ENCODE measurements at places on chromosomes 5 and 9.

GRCh38 chr5:153742060-153742459, 251.6 kb downstream of the GRIA1 start:
- no peak for DNase-seq

GRCh38 chr5:178423431-178423830, 166.8 kb downstream of the COL23A1 start:
- DNase-seq: no peak

DNA sequence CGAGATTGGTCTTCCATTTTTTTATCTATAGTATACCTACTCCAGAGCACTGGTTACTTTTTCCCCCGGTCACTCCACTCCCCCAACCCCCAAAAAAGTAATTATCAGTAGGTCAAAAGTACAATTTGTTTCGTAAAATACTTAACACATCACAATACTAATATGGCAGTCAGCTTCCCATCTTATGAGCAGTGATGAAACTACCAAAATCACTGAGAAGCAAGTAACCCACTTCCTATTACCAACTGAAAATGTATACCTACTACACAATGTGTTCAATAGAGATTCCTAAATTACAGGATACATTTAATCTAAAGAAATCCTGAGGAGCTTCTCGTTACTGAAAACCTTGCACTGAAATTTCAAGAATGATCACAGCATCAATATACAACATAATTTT, 1.9 kb downstream of the CERT1 start:
- DNase-seq: no peak

DNA sequence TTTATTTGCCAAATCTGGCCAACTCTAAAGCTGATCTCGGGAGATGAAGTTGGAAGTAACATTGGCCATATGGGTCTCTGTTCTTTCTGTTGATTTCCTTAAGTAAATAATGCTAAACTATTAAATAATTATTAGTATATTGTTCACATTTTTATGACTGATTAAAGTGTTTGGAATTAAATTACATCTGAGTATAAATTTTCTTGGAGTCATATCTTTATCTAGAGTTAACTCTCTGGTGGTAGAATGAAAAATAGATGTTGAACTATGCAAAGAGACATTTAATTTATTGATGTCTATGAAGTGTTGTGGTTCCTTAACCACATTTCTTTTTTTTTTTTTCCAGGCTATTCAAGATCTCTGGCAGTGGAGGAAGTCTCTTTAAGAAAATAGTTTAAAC, 9.3 kb upstream of the FGF18 start:
- no peak for DNase-seq

DNA sequence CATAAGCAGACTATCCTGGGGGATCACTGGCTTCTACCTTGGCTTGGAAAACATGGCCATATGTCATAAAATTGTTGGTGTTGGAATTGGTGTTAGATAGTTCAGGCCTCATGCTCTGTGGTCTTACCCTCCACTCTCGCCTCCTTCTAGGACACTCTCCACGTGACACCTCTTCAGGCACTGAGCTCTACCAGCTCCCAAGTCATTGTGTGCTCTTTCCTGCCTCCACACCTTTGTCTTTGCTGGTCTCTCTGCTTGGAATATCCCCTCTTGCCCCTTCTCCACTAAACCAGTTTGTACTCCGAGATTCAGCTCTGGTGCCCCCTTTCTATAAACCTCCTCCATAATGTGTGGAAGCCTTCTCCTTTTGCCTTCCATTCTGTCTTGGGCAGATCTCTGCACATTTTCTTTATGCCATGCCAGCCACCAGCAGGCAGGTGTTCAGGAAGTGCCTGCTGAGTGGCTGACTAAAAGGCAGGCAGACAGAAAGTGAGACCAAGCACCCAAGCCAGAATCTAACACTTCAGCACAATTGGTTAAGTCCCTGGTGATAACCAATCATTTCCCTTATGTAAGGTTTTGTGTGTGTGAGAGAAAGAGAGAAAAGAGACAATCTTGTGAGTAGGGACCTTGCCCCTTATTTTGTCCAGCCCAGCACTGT, 37.7 kb downstream of the SAR1B start:
- no peak for DNase-seq

GRCh38 chr9:15851766-15852165, 298.9 kb downstream of the CCDC171 start:
- no peak for DNase-seq

GRCh38 chr5:146098047-146098446, 7.3 kb downstream of the PLAC8L1 start:
- peak; percentile 33 for DNase-seq

- DNase-seq: no peak
Measured at GRCh38 chr5:113487416-113487780, 855 bp downstream of the MCC start.

DNA sequence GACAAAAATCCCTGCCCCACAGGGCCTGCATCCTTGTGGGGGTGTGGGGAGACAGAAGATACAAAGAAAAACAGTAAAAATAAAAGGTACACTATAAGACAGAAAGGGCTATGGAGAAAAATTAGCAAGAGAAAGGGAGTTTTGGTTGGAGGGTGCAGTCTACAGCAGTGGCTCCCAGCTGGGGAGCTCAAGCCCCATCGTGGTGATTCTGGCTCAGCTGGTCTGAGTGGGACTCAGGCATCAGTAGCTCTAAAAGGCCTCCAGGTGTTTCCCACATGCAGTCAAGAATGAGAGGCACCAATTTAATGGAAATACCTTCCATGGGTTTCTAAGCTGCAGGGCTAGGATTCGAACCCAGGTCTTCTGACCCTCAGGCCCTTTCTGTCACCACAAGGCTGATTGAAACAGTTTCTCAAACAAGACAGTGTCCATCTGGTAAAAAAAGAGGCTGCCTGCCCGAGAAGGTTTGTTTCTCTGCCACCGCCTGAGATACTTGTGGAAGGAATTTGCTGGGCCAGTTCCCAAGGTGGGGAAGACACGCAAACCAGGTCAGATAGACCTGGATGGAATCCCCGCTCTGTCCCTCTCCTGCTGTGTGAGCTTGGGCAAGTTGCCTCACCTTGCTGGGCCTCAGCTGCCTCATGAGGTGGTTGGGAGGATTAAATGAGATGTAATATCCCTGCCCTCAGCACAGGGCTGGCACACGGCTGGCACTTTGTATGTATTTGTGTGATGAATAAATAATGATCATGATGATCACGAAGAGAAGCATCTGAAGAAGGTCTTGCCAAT, 43.1 kb downstream of the COL27A1 start:
- DNase-seq: no peak

- no peak for DNase-seq
Measured at GRCh38 chr9:82552784-82553183, 510.2 kb downstream of the RASEF start.

GRCh38 chr5:104626122-104626521, 1063.5 kb upstream of the NUDT12 start:
- DNase-seq: no peak

GRCh38 chr5:29715167-29715566, 1478.3 kb upstream of the CDH6 start:
- no peak for DNase-seq

DNA sequence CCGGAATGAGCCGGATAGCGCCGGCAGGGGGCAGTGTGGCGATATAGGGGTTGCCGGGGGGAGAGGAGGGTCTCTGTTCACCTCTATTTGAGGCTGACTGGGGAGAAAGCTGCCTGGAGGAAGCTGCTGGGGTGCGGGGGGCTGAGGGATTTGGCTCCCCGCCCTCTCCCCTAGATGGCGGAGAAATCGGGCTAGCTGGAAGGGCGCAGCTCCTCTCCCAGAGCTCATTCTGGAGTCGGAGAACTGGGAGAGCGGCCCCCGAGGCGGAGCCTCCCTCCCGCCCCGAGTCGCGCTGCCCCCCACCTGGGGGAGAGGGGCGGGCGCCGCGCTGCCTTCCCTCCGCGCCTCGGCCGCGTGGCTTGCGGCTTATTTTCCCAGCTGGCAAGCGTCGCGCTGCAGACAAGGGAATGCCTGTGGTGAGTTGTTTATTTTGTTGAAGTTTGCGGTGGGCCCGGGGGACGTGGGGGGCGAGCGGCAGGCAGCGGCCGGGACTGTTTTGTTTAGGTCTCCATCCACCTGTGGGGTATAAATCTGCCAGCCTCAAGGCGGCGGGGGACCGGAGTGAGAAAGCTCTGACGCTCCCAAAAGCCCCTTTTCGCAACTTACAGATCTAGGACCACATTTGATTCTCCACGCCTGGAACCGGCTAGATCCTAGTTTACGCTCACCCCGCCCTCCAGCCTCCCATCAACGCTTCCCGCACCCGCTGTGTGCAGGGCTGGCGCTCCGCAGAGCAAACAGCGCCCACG, 4.1 kb upstream of the RGMB start:
- peak; percentile 64 for DNase-seq

DNA sequence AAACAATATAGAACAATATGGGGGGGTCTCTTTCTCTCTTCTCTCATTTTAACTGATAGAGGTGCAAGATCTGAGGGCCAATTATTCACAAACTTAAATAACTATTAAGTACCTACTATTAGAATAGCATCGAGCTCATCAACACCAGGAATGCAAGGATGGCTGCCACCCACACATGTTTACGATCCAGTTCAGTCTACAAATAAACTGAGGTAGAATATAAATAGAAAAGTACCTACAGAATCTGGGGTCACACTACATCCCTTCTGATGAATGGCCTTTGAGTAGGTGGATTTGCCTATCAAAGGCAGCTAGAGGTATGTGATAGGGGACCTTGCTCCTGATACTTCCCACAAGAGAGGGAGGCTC, 91.8 kb upstream of the ZNF366 start:
- no peak for DNase-seq

GRCh38 chr5:56170557-56170956, 62.6 kb downstream of the ANKRD55 start:
- DNase-seq: no peak

DNA sequence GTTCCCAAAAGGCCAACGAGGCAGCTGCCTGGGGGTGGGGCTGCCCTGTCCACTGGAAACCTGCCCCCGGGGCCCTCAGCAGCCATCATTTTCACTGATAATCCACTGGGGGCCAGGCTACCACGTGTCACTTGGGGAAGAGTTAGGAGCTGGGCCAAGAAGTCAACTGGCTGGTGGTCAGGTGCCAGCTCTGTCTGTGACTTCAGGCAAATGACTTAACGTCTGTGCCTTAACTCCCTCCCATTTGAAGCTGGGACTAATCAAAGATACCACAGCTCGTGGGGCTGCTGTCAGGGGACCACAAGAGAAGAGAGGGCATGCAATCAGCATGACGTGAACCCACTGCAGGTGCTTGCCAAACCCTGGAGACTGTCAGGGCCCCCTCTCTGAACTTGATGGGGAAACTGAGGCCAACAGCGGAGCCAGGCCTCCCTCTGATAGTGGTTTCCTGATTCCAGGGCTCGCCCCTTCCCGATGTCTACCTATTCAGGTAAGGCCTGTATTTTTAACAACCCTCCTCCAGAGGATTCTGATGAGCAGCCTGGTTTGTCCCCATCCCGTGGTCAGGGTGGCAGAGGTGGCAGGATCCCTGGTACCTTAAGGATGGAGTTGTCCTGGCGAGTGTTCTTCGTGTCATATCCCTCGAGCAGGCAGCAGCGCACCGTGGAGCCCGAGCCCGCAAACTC, 12.3 kb upstream of the DPM2 start:
- peak; percentile 80 for DNase-seq

- DNase-seq: no peak
Measured at GRCh38 chr5:117461403-117461802, 886.8 kb upstream of the SEMA6A start.

GRCh38 chr9:2730971-2731370, 13.7 kb downstream of the KCNV2 start:
- DNase-seq: no peak

- no peak for DNase-seq
Measured at GRCh38 chr5:13278148-13278547, 666.3 kb downstream of the DNAH5 start.

DNA sequence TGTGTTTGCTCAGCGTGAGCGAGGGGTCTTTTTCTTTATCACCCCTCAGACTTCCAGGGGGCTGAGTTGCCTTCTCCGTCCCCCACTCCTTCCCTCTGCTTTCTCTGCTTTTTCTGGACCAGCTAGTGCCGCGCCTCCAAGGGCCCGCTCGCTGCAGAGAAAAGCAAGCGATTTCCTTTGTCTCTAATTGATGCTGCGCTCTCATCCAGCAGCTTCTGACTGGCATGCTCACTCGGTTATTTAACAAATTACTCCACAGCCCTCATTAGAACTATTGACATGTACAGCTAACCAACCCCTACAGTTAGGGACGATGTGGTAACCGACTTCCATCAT, 288.0 kb downstream of the ELAVL2 start:
- DNase-seq: peak; percentile 13

- no peak for DNase-seq
Measured at GRCh38 chr5:119402081-119402480, 46.3 kb downstream of the TNFAIP8 start.

- DNase-seq: no peak
Measured at GRCh38 chr5:171525085-171525484, 105.6 kb downstream of the FGF18 start.

DNA sequence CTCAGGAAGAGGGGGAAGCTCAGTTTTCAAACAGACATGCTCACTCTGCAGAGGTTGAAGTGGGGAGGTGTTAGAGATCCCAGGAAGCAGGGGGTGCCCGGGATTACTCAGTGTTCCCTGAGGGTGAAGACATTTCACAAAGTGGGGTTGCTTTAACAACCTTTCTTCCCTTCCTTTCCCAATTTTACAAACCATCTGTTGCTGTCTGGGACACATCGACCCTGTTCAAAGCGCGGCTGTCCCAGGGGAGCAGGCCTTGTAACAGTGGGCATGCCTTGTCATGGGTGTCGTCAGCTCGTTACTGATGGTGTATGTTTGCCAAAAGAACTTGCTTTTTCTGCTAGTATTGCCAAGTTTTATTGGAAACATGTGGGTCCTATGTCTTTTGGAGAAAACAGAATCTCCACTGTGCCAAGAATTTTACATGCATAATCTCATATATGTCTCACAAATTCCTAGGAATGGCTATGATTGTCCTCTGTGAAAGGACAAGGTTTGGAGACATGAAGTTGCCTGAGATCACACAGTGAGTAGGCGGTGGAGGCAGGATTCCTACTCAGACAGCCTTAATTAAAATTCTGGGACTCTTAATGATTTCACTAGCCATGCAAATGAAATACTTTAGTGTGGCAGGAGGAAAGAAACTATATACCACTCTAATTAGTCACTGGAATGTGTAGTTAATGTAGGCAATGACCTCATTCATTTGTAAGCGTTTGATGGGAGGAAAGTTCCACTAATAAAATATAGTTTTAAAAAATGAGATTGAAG, 198.9 kb downstream of the NXNL2 start:
- DNase-seq: no peak

GRCh38 chr5:75525344-75525743, 13.7 kb downstream of the POLK start:
- DNase-seq: no peak

DNA sequence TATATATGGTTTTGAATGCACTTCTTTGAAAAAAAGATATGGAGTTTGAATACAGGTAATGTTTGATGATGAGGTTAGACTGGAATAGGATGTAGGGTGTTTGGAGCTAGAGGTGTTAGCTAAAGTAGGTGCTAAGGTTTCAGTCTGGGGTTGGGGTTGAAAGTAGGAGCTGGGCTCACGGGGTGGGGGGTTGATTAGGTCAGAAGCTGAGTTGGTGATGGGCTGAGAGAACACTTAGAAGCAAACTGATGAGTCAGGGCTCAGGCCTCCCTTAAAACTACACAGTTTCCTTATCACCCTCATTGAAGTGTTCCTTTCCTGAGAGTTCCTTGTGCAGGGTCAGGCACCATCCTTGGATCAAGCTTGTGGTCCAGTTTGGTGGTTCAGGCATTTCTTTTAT, 308.8 kb upstream of the ADAMTS16 start:
- no peak for DNase-seq

GRCh38 chr5:137142764-137143605, 356.1 kb downstream of the SPOCK1 start:
- no peak for DNase-seq

Measured in Ammon's horn (tissue), 1 donor.